Urothelium cell line (cell line): ENCODE measurements at places on chromosomes 11 and 22.

DNA sequence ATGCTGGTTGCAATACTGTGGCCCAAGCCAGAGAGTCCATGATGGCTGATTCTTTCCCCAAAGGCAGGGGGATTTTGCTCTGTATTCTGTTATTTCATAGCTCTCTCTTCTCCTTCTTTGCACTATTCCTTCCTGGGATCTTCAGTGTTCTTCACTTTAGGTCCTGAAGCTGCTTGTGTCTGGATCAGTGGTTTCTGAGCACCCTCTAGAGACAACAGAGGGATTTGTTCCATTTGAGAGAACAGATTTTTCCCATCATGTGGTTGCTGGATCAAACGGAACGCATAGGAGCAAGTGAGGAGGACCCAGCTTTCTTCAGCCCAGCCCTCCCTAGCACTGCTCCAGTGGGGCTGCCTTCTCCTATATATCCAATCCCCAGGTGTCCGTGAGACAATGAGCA is 68.7 kb upstream of the SYN3 start:
- peak; percentile 25 for DNase-seq

DNA sequence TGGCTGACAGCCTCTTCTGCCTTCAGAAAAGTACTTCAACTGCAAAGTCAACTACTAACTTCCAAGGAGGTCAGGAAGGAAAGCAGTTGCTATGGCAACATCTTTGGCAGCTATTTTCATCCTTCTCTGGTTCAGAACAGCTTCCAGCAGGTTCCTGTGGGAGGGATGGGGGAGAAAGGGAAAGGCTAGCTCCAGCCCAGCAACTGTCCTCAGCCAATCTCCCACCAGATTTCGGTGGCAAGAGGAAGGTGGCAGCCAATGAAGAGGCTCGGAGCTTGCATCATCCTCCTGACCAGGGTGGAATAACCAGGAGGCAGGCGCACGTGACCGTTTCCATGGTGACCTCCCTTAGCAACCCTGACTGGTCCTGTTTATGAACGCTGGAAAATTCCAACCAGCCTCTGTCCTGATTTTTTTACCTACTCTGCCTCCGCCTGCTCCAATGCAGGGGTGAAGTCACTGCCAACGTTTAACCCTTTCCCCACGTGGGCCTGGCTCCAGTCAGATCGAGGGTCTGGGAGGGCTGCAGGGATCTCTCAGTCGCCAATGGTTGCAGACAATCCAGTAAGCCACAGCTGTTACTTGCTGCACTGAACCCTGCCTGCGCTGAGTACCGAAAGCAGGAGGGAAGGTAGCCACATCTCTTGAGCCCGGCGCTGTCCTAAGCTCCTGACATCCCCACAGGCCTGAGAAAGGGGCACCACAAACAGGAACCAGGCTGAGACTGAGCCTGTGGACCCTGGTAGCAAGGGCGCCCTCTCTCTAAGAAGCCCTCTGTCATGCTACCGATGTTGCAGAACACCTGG is 11.2 kb upstream of the MALAT1 start:
- DNase-seq = peak; percentile 95

GRCh38 chr22:42194953-42195352 is 64.3 kb upstream of the CYP2D6 start:
- DNase-seq = no peak

DNA sequence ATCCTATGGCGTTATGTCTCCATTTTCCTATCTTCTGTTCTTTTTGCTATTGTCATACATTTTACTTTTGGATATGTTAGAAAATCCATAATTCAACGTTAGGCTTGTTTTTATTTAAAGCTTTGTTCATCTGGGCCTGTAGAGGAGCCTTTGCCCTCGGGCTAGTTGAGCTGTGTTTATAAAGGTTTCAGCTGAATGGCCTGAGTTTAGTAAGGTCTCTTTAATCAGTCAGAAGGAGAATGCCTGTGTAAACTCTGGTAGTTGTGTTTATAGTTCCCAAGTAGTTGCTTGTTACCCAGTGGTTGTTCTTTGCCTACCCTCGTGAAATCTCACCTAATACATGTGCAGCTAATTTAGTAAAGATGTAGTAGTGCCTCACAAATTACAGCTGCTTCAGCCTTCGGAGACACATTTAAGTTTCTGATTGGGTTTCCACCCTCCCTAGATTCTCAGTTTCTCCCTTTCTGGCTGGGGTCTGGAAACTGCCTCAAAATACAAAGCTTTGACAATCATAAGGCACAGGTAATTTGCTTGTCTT is 33.1 kb downstream of the MTMR3 start:
- DNase-seq = no peak

DNA sequence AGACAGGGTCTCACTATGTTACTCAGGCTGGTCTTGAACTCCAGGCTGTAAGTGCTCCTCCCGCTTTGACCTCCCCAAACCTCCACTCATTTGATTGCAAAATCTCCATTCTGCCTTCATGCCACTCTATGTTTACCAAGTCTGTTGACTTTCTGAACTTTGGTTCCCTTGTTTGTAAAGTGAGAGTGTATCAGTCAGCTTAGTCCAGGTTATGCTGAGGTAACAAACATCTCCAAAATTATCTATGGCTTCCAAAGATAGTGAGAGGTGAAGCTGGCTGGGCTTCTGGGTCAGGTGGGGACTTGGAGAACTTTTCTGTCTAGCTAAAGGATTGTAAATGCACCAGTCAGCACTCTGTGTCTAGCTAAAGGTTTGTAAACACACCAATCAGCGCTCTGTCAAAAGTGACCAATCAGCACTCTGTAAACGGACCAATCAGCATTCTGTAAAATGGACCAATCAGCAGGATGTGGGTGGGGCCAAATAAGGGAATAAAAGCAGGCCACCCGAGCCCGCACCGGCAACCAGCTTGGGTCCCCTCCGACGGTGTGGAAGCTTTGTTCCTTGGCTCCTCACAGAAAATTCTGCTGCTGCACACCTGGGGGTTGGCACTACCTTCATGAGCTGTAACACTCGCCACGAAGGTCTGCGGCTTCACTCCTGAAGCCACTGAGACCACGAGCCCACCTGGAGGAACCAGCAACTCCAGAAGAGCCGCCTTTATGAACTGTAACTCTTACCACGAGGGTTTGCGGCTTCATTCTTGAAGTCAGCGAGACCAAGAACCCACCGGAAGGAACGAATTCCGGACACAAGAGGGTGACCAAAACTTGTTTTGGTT is 109.3 kb downstream of the MIAT start:
- DNase-seq = no peak

DNA sequence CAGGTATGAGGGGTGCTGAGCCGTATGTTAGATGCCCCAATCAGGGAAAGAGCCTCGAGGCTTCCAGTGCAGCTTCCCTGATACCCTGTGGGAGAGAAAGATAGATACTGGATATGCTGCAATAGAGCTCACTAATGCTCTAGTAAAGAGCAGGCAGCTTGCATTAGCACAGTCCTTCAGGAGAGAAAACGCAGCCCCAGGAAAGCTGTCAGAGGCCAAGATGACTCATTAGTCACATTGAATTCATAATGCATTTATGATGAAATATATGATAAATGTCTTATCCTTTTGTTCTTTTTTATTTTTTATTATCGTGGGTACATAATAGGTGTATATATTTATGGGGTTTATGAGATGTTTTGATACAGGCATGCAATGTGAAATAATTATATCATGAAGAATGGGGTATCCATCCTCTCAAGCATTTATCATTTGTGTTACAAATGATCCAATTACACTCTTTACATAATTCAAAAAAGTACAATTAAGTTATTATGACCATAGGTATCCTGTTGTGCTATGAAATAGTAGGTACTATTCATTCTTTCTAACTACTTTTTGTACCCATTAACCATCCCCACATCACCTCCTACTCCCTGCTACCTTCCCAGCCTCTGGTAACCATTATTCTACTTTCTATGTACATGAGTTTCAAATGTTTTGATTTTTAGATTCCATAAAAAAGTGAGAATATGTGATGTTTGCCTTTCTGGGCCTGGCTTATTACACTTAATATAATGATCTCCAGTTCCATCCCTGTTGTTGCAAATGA is 94.5 kb upstream of the TOP3B start:
- DNase-seq = no peak

- DNase-seq = peak; percentile 75
Measured at GRCh38 chr11:126989942-126990715, 10.4 kb downstream of the KIRREL3 start.

DNA sequence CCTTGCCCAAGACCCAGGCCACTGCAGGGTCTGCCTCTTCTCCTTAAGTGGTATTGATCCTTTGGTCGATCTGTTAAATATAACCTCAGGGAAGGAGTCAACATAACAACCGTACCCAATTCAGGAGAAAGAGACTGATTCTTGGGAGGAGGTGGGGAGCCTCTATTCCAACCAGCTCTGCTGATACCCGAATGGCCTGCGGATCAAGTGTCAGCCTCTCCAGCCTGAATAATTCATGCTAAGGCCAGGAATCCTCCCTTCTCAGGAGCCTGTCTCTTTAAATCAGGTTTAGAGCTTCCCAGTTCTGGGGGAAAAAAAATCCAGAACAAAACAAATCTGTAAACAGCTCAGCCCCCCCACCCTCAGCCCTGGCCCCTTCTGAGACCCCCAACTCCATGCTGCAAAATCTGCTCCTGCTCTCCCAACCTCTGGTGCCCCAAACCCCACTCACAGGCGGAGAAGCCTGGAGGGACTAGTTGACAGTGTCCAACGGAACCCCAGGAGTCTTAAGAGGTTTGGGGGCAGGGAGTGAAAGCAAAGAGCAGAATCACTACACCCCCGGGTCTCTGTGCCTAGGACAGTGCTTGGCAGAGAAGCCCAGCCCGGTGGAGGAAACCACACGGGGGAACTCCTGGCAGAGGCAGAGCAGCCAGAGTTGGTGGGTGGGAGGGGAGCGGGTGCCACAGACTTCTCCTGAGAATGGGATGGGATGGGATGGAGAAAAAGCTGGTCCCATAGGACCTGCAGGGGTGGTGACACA is 863 bp upstream of the TPBGL start:
- no peak for DNase-seq

DNA sequence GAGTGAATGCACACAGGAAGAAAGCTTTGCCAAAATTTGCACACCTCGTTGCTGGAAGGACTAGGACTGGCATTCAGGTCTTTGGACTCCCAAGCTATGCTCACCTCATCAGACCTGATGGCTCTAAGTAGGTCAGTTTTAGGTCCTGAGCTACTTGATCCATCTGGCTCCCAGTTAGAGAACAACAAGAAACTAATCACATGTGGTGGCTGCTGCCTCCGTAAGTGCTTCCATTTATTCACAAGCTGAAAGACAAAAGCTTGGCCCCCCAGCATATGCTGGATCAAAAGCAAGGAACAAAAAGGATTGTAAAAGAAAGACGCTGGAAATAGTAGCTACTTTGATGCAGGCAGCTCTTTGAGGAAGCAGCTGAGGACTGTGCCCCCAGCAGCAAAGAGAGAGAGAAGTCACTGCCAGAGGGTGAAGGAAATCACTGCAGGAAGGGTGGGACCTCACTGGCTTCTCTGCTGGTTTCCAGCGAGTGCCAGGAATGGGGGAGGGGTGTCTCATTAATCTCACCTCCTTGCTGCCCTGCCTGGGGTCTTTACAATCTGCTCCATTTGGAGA is 268.9 kb downstream of the KIRREL3 start:
- DNase-seq = no peak
